ENCODE measurements at places on chromosomes 2 and 18.

DNA sequence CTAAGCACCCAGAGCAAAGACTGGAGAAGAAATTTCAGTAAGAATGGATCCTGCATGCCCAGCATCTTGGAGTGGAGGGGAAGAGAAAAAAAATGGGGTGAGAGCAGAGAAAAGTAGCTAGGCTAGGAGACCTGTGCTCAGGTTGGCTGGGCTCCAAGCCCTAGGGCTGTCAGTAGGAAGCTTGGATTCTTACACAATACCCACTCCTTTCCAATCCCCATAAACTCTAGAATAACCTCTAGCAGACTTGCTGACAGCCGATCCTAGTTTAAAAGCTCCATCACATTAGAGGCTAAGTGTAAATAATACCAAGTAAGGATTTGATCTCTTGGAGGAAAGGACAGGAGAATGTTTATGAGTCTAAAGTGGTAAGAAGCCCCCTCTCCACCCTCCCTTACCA lies 46.2 kb upstream of the NABP1 start:
- no peak for DNase-seq

DNA sequence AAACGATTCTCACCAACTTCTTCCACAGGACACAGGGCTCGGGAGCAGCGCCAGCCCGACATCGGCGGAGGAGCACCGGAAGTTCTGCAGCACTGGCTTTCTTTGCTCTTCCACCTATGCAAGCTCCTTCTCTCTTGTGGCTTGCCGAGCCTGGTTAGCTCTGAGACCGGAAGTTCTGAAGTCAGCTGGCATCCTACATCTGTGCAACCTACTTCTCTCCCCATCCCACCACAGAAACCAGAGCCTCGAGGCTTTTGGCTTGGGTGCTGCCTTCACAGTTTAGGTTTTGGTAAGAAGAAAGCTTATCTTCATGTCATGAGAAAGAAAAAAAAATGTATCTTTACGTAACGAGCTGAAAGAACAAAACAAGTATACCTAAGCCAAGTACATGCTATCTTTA lies 111.7 kb downstream of the ANKRD44 start:
- DNase-seq = peak; percentile 66

DNA sequence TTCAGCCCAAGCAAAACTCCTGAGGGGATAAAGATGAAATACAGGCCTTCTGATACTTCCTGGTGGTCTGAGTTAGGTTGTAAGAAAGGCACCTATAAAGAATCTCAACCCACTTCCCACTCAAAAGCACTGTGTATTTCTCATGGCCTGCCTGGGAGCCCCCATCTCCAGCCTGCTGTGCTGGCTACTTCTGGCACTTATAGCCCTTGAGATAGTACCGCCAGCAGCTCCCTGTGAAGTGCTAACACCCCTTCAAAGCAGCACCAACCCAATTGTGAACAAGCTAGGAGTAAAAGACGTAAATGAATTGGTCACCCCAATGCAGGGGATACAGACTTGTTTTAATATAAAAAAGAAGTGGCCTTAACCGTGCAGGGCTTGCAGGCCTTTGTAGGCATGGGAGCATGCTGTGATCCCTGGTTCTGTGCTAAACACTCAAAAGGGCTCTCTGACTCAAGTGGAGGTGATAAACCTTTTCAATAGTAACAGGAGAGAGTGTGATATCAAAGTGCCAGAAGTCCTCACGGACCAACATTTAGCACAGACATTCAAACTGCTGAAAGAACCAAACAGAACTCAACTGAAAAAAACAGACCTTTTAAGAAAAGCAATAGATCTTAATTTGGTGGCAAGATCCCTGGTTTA lies 80.8 kb downstream of the RTN4 start:
- no peak for DNase-seq

DNA sequence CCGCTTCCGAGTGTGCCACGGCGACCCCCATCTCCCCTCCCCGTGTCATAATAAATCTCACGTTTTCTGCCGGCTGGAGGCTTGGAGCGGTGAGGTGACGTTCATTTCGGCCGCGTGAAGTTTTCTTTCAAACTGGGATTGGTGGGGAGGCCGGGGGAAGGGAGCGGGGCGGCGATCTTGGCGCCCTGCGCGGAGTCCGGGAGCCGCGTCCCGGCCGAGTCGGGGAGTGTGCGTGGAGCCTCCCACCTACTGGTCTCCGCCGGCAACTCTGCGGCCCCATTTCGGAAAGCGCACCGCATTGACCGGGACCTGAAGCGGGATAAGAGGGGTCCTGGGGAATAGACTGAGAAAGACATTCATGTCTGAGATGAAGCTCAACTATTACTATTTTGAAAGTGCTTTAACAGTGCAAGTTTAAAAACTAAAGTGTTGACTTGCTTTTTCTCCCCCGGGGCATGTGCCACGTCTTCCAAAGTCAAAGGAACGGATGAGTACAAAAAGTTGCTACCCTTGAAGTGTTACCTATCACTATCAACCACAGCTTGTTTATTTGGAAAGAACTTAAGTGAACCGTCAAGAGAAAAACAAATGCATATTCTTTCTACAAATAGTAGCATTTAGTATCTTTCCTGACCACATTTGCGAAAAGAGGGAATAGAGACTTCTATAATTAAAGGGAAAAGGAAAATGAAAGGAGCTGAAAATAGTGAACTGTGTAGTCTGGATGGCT lies 818 bp upstream of the IKZF2 start:
- DNase-seq = no peak

DNA sequence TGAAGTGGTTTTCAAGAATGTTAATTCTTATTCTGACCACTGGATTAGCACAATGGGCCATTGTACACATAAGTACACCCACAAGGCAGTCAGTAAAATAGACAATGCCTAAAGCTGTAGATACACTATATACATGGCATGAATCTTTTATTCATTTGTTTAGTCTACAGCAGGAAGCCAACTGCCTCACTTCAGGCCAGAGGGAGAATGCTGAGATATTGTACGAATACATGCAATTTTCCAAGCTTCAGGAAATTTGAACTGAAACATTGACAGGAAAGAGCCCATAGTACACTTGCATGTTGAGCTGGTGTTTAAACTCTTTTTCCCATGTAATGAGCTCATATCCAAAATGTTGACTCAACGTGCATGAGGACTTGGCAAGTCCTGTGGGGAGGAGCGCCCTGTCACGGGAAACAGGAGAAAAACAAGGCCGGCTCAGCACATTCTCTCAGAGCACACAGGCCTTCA lies 111.6 kb upstream of the CYP1B1 start:
- DNase-seq = no peak
